NCI-H1436 treated with DMSO at 0.1 percent for 48 hours (cell line): ENCODE measurements at places on chromosomes 7 and 10.

GRCh38 chr7:6209340-6209739, 63.1 kb downstream of the CYTH3 start:
- no peak for DNase-seq

DNA sequence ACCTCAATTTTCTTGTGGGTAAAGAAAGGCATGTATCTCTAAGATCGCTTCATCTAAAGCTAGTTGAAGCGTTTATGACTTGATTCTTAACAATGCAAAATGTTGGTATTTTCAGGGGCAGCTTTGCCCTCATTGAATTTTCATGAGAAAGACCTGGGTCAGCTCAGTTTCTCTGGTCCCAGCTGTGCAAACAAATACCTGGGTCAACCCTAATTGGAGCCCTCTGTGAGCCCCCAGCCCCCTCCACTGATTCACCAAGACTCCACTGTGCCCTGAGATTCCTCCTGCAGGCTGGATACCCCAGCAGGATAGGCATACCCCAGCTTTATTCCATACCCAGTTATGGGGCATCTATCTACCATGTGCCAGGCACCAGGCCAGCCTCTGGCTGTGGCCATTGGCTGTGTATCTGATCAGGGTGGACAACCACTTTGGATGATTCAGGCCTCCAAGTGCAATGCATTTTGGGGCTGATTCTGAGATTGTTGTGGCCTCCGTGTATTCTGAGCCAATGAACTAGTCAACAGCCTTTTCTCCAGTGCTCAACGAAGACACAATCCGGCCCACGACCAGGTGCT, 201.9 kb downstream of the MYOF start:
- no peak for DNase-seq

DNA sequence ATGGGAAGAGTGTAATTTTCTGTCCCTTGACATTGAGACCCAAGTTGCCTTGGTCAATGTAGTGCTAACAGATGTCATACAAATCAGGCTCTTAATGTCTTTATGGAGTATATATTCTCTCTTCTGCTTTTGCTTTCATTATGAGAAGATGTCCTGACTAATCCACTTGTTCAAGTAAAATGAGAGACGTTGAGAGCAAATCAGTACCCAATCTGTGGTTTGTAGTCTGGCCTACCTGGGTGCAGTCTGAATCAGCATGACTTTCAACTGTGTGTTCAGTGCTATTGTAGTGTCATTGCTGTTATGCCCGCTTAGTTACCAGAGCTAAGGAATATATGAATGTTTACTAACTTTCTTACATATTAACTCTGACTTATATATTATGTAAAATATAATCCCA, 612.4 kb downstream of the ANKRD7 start:
- DNase-seq, result no peak

- DNase-seq, result no peak
Observed at GRCh38 chr10:47133871-47134570, 166.0 kb upstream of the GDF10 start.

GRCh38 chr7:3880228-3880987, 579.4 kb downstream of the SDK1 start:
- DNase-seq, result no peak

DNA sequence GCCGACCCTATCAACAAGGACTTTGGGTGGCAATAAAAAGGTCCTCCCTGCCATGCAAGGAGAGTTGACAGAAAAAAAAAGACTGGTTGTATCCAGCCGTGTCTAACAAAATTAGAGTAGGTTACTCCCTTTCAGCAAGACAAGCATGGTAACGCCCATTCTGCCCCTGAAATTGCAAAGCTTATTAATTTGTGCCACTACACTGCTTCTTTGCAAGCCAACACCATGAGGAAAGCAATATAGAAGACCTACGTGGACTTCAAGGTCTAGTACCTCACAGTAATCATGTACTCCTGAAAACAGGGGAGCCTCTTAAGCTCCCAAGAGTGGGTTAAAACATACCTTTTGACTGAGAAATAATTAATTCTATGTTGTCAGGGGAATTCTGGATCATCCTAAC, 90.3 kb downstream of the FRMPD2 start:
- DNase-seq, result no peak

- no peak for DNase-seq
Observed at GRCh38 chr10:106788982-106789381, 375.5 kb downstream of the SORCS1 start.

DNA sequence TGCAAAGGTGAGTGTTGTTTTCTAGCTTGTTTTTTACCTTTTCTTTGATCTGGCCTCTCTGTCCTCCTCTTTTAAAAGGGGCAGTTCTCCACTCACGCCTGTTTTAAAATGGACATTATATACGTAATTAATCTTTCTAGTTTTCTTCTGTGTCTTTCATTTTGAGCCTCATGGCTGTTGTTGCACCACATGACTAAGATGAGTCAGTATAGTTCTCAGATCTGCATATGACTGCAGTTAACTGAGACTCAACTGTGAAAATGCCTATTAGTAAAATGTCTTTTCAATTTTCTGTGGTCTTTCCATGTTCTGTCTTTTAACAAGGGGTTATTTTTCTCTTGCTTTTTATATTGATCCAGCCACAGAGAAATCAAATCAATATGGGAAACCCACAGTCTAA, 296.1 kb downstream of the CDK14 start:
- DNase-seq, result no peak

GRCh38 chr10:119273413-119273812, 66.0 kb downstream of the GRK5 start:
- no peak for DNase-seq
